ENCODE measurements at places on chromosomes 6 and 20. TPM values are rescaled to one million over a fixed set of nuclear protein-coding genes. Genes with fewer than 3 reads are reported as not detected.

Gene SNX5
- total RNA-seq = 106 TPM

Gene KCNK5
- total RNA-seq = 18.6 TPM

Gene COL11A2
- total RNA-seq = 4.3 TPM

Gene TREML2
- not detected for total RNA-seq

DNA sequence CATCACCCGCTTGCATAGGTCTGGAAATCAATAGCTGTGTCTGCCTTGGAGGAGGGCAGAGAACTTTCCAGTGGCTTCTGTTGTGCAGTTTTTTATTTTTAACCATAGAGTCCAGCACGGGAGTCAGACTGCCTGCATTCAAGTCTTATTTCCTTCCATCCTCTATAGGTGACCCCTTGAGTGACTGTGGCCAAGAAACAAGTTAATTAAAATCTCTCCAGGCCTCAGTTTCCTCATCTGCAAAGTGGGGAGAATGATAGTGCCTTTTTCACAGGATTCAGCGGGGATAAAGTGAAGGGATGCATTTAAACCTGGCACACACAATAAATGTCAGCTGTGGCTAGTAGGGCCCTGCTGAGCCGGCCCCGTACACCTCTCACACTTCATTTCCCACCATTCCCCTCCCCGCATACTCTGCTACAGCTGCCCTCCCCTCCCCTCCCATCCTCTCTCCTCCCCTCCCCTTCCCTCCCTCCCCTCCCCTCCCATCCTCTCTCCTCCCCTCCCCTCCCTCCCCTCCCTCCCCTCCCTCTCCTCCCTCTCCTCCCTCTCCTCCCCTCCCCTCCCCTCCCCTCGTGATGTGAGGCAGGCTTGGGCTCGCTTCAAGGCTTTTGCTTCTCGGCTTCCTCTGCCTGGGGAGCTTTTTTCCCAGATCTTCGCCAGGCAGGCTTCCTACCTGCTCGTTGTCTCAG lies 150.5 kb downstream of the TFAP2C start:
- H3K27me3 ChIP-seq = no peaks in the 10 kb centered on the region
- H3K36me3 ChIP-seq = no peaks in the 10 kb centered on the region
- DNase-seq = no peak
- H3K27ac ChIP-seq = no peak overlapping the region

DNA sequence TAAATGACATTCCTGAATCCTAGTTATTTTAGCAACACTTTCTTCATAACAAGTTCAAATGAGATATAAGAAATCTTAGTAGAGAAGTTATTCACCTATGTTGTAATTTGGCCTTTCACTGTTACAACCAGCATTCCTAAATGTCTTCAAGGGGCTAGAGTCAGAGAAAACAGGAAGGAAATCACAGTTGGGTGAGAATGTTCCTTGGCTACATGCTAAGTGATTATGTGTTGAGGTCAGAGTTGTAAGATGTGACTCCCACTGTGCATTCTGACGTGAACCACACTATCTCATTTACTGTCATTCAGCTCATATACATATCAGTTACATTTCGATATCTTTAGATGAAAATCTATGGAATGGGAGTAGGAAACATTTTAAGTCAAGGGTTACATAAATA lies 51.0 kb upstream of the MLIP start:
- H3K4me1 ChIP-seq = peaks cover 10% of the 10 kb centered on the region
- no peak for DNase-seq
- H3K4me3 ChIP-seq = no peak overlapping the region
- no peaks in the 10 kb centered on the region for H3K36me3 ChIP-seq
- H3K27ac ChIP-seq = peak overlapping the region; percentile 70

DNA sequence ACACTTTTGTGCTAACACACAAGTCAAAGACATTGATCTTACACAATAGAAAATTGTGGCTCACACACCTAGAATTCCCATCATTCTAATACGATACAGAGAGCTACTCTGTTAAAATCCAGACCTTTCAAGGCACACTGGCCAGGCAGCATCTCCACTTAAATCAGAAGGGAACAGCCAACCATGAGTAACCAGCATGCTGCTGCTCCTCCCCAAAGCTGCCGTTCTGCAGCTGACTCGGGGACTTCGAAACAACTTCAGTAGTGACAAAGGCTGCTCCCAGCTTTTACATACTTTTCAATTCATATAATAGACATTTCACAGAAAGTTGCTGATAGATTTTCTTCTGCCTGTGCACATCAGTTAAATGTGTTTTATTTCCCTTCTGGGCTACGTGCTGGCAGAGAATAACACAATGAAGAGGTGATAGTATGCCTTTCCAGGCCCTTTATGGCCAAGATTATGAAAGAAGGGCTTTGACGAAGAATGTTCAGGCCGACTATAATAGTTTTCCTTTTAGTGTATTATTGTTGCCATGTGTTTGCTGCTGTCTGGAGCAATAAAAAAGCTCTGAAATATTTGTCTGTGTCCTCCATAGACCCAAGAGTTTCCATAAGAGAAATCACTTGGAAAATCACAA lies 159.0 kb downstream of the GMDS start:
- no peaks in the 10 kb centered on the region for H3K4me1 ChIP-seq
- peak overlapping the region; percentile 43 for H3K27ac ChIP-seq
- no peaks in the 10 kb centered on the region for H3K27me3 ChIP-seq
- H3K36me3 ChIP-seq = no peaks in the 10 kb centered on the region

- H3K27ac ChIP-seq = no peak overlapping the region
- H3K27me3 ChIP-seq = no peaks in the 10 kb centered on the region
- no peak overlapping the region for H3K4me3 ChIP-seq
- H3K36me3 ChIP-seq = no peaks in the 10 kb centered on the region
- DNase-seq = no peak
- H3K4me1 ChIP-seq = no peaks in the 10 kb centered on the region
Measured at GRCh38 chr6:114879693-114880092, 536.9 kb upstream of the HS3ST5 start.

- no peak overlapping the region for H3K27ac ChIP-seq
- H3K4me1 ChIP-seq = peaks cover 3% of the 10 kb centered on the region
- H3K4me3 ChIP-seq = no peak overlapping the region
- no peaks in the 10 kb centered on the region for H3K36me3 ChIP-seq
- no peak for DNase-seq
- no peaks in the 10 kb centered on the region for H3K27me3 ChIP-seq
Measured at GRCh38 chr20:32650401-32650944, 23.3 kb downstream of the C20orf203 start.

DNA sequence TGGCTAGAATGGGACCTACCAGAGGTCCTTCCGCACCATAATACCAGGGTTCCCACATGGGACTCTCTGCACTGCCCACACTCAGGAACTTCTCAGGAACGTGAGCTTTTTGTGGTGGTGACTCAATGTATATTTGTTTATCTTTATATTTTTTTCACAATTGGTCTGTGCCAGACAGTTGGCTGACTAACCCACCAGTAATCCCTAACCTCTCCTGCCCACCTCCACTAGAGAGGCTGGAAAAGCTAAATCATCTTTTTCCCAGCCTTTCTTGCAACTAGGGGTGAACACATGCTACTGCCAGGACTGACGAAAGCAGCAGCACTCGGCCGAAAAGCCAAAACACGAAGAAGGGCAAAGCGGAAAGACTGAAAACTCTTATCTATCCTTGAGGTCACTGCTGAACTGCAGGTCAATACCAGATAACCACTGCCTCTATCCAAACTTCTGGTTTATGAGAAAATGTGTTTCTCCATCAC lies 112.9 kb downstream of the TRERF1 start:
- no peak overlapping the region for H3K4me3 ChIP-seq
- no peaks in the 10 kb centered on the region for H3K27me3 ChIP-seq
- no peaks in the 10 kb centered on the region for H3K36me3 ChIP-seq
- H3K27ac ChIP-seq = no peak overlapping the region
- DNase-seq = no peak
- H3K4me1 ChIP-seq = no peaks in the 10 kb centered on the region

- H3K36me3 ChIP-seq = no peaks in the 10 kb centered on the region
- no peak overlapping the region for H3K4me3 ChIP-seq
- H3K27ac ChIP-seq = no peak overlapping the region
- H3K27me3 ChIP-seq = no peaks in the 10 kb centered on the region
- no peak for DNase-seq
Measured at GRCh38 chr6:138689849-138690248, 83.7 kb upstream of the CCDC28A start.

- no peak overlapping the region for H3K27ac ChIP-seq
- H3K4me1 ChIP-seq = no peaks in the 10 kb centered on the region
- H3K36me3 ChIP-seq = no peaks in the 10 kb centered on the region
- no peak for DNase-seq
- no peaks in the 10 kb centered on the region for H3K27me3 ChIP-seq
- H3K4me3 ChIP-seq = no peak overlapping the region
Measured at GRCh38 chr6:169101981-169102380, 151.7 kb downstream of the THBS2 start.

- no peaks in the 10 kb centered on the region for H3K36me3 ChIP-seq
- no peak overlapping the region for H3K4me3 ChIP-seq
- H3K4me1 ChIP-seq = no peaks in the 10 kb centered on the region
Measured at GRCh38 chr6:46174904-46175303, 4.1 kb upstream of the ENPP5 start.

- H3K27ac ChIP-seq = no peak overlapping the region
- H3K4me3 ChIP-seq = no peak overlapping the region
- H3K27me3 ChIP-seq = no peaks in the 10 kb centered on the region
- DNase-seq = no peak
- H3K36me3 ChIP-seq = no peaks in the 10 kb centered on the region
Measured at GRCh38 chr6:41439524-41440418, 104.4 kb downstream of the NCR2 start.

- no peak overlapping the region for H3K27ac ChIP-seq
- no peak for DNase-seq
- no peaks in the 10 kb centered on the region for H3K4me1 ChIP-seq
Measured at GRCh38 chr6:133467982-133468380, 226.8 kb downstream of the EYA4 start.

DNA sequence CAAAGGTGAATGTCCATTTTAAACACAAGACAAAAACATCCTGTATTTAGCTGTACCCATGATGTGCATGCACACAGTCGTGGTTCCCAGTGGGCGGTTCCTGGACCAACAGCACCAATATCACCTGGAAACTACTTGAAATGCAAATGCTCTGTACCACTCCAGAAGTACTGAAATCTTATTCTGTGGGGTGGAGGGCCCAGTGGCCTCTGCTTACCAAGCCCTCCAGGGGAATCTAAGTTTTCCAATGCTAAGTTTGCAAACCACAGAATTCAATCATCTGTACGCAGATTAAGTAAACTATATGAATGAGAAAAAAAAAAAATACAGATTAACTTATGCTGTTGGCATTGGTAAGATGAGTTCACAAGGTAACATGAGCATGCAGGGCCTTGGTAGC lies 14.1 kb downstream of the TRMT6 start:
- DNase-seq = no peak
- no peaks in the 10 kb centered on the region for H3K27me3 ChIP-seq
- H3K4me1 ChIP-seq = no peaks in the 10 kb centered on the region
- no peak overlapping the region for H3K27ac ChIP-seq

DNA sequence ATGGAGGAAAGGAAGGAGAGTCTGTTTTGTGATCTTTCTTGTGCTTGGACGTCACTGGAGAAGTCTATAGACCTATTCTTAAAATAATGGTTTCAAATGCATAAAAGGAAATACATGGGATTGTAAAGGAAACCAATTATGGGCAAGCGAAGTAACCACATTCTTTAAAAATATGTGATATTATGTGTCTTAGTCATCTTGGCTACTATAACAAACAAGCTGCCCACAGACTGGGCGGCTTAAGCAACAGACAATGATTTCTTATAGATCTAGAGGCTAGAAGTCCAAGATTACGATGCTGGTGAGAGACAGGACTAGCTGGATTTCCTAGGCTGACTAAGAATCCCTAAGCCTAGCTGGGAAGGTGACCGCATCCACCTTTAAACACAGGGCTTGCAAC lies 49.4 kb upstream of the CD83 start:
- H3K27ac ChIP-seq = no peak overlapping the region
- H3K4me1 ChIP-seq = no peaks in the 10 kb centered on the region
- no peak overlapping the region for H3K4me3 ChIP-seq
- DNase-seq = no peak
- H3K36me3 ChIP-seq = no peaks in the 10 kb centered on the region
- H3K27me3 ChIP-seq = no peaks in the 10 kb centered on the region

DNA sequence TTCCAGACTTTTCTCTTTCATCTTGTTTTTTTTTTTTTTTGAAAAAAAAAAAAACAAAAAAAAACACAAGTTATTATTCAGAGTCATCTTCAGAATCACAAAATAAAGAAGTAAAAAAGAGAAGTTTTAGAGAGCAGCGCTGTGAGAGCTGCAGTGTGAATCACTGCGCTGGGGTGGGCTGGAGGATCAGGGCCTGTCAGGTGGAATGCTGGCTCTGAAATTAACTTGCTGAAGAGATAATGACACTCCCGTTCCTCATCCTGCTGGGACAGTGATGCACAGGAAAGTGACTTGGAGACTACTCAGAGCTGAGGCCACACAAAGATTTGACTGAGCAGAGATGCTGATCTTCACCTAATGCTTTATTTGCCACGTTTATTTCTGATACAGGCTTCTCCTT lies 42.7 kb upstream of the CLDN20 start:
- DNase-seq = no peak
- H3K36me3 ChIP-seq = no peaks in the 10 kb centered on the region
- peaks cover under 1% of the 10 kb centered on the region for H3K27me3 ChIP-seq
- H3K4me3 ChIP-seq = no peak overlapping the region
- H3K27ac ChIP-seq = no peak overlapping the region
- H3K4me1 ChIP-seq = no peaks in the 10 kb centered on the region

GRCh38 chr6:79808921-79809320 lies 138.4 kb downstream of the ELOVL4 start:
- no peaks in the 10 kb centered on the region for H3K27me3 ChIP-seq
- H3K4me1 ChIP-seq = peaks cover 7% of the 10 kb centered on the region
- H3K27ac ChIP-seq = no peak overlapping the region

DNA sequence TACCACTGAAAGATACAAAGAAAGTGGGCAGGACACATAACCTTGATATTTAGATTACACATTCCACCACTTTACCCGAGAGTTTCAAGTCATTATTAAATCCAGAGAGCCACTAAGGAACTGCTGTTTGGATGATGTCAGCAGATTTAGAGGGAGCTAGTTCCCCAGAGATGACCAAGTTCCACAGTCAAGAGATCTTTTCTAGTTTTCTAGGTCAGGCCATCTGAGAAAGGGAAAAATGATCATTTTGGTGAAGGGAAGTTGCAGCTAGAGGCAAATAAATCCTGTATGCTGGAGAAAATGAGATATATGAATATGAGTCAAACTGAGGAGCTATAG lies 147.8 kb downstream of the HS3ST5 start:
- H3K27ac ChIP-seq = no peak overlapping the region
- H3K4me1 ChIP-seq = no peaks in the 10 kb centered on the region
- no peaks in the 10 kb centered on the region for H3K36me3 ChIP-seq
- DNase-seq = no peak

DNA sequence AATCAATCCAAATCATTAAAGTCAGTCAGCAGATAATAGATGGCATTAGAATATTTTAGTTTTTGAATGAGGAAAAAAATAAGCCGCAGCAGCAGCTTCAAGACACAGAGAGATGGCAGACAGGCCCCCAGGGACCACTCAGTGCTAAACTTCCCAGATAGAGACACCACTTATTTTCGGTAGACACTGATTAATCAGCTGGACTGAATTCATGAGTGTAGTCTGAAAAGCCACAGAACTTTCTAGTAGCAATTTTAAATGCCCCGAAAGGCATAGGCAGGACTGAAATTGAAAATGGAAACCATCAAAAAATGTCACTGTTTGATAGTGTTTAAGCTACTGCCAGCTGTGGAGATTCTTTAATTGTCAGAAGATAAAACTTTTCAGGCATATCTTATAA lies 3.1 kb upstream of the CLDN20 start:
- no peak overlapping the region for H3K27ac ChIP-seq
- H3K4me1 ChIP-seq = no peaks in the 10 kb centered on the region
- DNase-seq = no peak

GRCh38 chr6:156774863-156775405 lies 2.2 kb upstream of the ARID1B start:
- H3K27ac ChIP-seq = peak overlapping the region; percentile 72
- DNase-seq = no peak
- no peaks in the 10 kb centered on the region for H3K4me1 ChIP-seq
- no peaks in the 10 kb centered on the region for H3K36me3 ChIP-seq

All from tibial nerve (tissue), 4 donors.